ENCODE measurements at places on chromosomes 7 and 10.

- DNase-seq = no peak
Observed at GRCh38 chr10:78348411-78349164, 314.9 kb downstream of the RPS24 start.

- DNase-seq = no peak
Observed at GRCh38 chr10:689452-690371, at the start of gene DIP2C. Gene DIP2C (minus strand): TSS chr10:689668. CDS start chr10:689578, 90 bp downstream.

DNA sequence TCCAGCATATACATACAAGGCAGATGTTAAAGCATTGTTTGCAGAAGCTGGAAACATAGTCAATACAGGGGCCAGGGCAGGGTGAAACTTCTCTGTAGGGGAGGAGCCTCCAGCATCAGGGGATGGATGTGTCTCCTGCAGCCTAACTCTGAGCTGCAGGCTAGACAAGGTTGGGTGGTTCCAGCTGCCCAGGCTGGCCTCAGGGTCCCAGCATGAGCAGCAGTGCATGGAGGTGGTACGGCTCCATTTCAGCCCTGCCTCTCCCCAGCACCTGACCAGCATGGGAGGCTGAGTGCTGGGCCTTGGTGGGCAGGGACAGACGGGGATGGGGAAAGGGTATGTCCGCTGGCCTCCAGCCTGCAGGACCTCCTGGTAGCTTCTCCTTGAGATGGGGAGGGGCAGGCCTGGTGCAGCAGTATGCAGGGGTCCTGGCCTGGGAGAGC is 7.4 kb upstream of the TBRG4 start:
- no peak for DNase-seq

DNA sequence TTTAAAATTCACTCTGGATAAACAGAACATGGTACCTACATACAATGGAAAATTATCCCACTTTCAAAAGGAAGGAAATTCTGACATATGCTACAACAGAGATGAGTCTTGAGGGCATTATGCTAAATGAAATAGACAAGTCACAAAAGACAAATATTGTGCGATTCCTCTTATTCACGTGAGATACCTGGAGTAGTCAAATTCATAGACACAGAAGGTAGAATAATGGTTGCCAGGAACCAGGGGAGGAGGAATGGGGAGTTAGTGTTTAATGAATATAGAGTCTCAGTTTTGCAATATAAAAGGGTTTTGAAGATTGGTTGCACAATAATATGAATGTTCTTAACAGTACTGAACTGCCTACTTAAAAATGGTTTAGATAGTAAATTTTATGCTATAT is 69.8 kb upstream of the WAC start:
- DNase-seq = no peak

GRCh38 chr10:112969542-112969941 is 19.5 kb downstream of the TCF7L2 start:
- no peak for DNase-seq

DNA sequence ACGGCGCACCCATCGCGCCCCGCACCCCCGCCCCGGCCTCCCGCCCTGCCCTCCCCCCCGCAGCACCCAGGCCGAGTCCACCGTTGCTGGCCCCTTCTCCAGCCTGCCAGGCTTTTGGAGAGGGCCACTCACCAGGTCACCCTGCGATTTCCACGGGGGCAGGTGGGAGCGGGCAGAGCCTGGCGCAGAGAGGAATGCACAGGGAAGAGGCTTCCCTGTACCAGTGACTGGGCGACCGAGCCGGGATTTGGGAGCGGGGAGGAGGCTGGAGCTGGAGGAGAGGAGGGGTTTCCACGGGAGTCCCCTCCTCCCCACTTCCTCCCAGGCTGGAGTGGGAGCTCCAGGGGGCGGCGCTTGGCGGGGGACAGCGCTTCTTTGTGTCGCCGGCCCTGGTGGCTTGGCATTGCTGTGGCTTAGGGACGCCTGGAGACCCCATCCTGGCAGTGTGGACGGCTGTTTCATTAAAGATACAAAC is 19.3 kb downstream of the TCAF1 start:
- no peak for DNase-seq

GRCh38 chr10:58348571-58349033 is 13.8 kb downstream of the UBE2D1 start:
- no peak for DNase-seq

GRCh38 chr7:4607311-4607729 is 74.8 kb upstream of the FOXK1 start:
- DNase-seq = no peak

- no peak for DNase-seq
Observed at GRCh38 chr7:133873631-133874030, 253.5 kb upstream of the LRGUK start.

DNA sequence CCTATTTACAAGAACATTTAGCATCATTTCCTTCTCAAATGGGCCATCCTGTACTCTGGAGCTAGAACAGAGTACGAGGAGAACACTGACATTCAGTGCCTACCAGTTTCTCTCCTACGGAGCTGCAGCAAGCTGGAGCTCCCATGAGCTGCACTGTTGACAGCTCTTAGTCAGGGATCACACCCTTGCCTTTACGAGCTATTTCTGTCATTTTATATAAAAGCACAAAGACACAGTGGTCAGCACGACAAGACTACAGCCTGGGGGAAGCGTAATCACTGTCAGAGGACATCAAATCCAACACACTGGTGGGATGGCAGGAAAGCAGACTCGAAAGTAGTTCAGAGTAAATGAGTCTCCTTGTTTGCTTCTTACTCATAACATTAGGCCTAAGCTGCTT is 2.7 kb downstream of the CDCA7L start:
- DNase-seq = no peak

DNA sequence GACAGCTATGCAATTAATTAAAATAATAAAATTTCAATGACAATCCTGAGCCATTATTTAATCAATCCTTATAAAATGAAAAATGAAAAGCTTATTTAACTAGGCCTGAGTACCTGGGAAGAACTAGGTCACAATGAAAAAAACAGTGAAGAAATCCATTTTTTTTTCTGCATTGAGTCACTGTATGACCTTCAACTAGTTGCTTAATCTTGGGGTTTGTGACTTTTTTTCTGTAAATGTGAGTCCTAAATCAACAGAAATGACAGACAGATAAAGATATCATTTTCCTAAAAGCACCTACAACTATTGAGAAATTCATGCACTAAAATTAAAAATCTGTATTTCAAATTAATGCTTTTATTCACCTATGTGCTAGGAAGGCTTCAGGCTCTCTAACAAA is 96.8 kb downstream of the TMEM26 start:
- DNase-seq = no peak

GRCh38 chr10:11387044-11387443 is 224.4 kb downstream of the USP6NL start:
- no peak for DNase-seq

- no peak for DNase-seq
Observed at GRCh38 chr10:3445648-3446047, 273.1 kb upstream of the PITRM1 start.

DNA sequence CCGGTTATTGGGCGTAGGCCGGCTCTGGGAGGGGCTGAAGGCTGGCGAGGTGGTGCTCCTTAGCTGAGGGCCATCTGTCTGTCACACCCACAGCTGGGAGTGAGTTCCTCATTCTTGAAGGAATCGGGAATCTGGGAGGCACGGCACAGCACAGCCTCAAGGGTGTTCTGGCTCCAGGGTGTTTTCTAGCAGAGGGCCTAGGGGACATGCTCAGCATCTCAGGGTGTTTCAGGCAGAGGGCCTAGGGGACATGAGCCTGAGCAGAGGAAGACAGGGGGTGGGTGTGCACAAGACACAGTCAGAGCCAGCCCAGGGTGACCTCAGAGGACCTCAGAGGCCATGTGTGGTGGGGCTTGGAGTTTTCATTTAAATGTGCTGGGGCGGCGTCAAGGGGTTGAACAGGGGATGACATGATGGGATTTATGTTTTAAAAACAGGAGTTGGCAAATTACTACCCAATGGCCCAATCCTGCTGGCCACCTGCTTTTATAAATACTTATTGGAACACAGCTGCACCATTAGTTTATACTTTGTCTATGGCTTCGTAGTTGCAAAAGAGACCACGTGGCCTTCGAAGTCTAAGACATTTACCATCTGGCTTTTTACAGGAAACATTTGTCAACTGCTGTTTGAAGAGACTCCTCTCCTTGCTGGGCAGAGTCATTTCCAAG is 121.6 kb downstream of the PRKAG2 start:
- no peak for DNase-seq

GRCh38 chr7:106570948-106571418 is 90.0 kb downstream of the CCDC71L start:
- DNase-seq = no peak

DNA sequence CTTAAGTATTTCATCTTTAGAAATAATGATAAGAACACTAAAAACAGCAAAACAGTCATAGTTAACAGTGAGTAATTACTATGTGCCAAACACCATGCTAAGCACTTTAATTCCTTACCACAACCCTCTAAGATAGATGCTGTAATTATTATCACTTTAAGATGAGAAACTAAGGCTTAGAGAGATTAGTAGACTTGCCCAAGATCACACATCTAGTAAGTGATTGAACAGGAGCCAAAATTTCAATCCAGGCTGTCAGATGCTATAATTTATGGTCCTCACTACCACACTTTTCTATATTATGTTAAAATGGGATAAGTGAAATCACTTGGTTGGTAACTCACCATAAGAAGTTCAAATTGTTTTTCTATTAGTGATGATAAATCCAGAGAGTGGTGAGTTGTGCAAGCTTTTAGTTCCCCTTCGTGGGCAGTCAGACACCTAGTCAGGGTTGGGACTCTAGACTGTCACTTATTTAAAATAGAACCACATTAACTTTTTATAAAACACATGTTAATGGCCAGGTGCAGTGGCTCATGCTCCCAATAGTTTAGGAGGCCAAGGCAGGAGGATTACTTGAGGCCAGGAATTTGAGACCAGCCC is 85.9 kb upstream of the GATA3 start:
- DNase-seq = no peak

Measured in stimulated activated CD4-positive, alpha-beta T cell treated with anti-CD3 and anti-CD28 coated beads, TNF-alpha, amount 100 ng/mL, for 24 hours (primary cell).